ENCODE measurements at places on chromosomes 7 and 10.

- no peak for DNase-seq
Measured at GRCh38 chr10:122257041-122257440, 14.1 kb upstream of the BTBD16 start.

GRCh38 chr7:19090526-19090925, 26.9 kb downstream of the TWIST1 start:
- no peak for DNase-seq

- DNase-seq = no peak
Measured at GRCh38 chr10:17685233-17685840, 41.4 kb downstream of the STAM start.

DNA sequence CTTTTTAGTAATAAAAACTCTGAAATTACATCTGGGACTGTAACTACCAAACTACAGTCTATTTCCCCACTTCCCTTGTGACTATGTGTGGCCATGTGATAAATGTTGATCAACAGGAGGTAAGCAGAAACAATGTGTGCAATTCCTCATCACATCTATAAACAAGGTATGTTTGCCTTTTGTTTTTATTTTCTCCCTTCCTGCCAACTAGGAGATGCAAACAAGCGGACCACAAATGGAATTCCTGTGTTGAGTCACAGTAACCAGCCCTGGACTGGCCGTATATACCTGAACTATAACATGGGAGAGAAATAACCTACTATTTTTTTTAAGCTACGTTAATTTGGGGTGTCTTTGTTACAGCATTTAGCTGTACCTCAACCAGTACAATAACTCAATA, 52.5 kb downstream of the SCRN1 start:
- DNase-seq = no peak

DNA sequence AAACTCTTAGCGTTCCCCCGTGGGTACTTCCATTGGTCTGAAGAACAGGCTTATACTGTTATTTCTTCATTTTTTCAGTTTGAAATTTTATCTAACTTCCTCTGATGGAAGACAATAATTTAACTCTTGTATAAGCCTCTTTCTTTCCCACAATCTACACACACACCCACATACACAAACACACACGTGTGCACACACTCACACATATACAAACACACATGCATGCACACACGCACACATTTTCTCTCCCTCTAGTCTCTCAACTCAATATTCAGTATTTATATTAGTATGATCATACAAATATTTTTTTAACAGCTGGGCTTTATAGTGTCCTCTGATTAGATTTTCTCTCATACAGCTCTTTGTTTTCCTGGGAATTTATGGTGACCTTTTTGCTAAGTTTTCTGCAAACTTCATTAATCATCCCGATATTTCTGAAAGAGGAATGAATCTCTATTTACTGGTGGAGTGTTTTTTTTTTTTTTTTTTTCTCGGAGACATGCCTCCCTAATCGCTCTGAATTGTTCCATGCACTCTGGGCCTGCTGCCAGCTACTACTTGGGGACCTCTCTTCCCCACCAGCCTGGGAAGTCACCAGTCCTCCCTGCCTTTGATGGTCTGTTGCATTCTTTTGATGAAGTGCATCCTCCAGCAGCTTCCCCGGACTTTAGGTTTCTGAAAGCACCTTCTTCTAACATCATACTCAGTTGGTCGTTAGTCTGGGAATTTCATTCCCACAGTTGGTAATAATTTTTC, 75.5 kb downstream of the ZNF777 start:
- DNase-seq = no peak

DNA sequence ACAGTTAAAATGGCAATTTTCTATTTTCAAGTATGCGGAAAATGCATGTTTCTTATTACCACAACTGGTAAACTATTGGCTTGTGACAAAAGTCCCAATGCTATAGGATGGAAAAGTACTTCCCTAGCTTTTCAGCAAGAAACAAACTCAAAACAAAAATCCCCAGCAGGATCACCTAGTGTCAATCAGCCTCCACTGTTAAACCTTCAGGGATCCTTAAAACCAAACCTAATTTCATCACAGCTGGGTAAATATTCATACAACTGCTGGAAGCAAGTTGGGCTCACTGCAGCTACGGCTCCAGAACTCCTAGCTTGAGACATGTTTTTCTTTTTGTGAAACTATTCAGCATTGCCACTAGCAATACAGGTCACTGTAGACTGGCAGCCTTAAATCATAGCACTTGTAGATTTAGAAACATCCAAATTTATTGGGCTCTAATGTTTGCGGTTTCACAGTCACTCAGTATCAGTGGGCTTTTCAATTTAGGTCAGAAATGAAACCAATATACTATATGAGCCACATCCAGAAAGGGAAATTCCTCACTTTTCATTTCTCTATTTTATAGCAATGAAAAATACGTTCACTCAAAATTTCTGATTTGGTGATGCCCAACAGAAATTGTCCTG, 145.2 kb upstream of the ANK3 start:
- DNase-seq = no peak

- DNase-seq = peak; percentile 57
Measured at GRCh38 chr10:96587264-96588059, 650 bp upstream of the TM9SF3 start.

GRCh38 chr7:43615558-43616145, 32.7 kb downstream of the STK17A start:
- no peak for DNase-seq

- DNase-seq = no peak
Measured at GRCh38 chr7:128868624-128869137, 6.0 kb downstream of the ATP6V1F start.

- no peak for DNase-seq
Measured at GRCh38 chr7:133059263-133059662, 22.6 kb downstream of the CHCHD3 start.

DNA sequence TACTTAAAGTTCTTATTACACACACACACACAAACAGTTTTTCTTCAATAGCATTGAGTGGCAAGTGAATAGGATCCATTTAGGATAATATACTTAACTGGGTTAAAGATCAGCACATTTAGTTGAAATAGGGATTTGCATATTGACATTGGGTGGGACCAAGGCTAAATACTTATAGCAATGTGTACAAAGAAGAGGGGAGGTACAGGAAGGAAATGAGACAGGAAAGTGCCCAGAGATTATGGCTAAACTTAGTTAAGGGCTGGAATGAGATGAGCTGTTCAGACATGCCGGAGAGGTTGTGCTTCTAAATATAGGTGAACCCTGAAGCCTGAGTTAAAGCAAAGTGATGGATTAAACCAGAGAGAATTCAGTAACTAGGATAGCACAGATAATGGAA, 95.1 kb downstream of the LSMEM1 start:
- DNase-seq = no peak

- no peak for DNase-seq
Measured at GRCh38 chr10:112689327-112690072, 242.5 kb downstream of the VTI1A start.

GRCh38 chr10:8060010-8060703, 5.7 kb downstream of the GATA3 start:
- no peak for DNase-seq

- DNase-seq = no peak
Measured at GRCh38 chr7:134690016-134690415, 43.4 kb downstream of the BPGM start.

Measured in C1 segment of cervical spinal cord (tissue), 14 donors.